ENCODE measurements at places on chromosomes 11 and 22.

GRCh38 chr11:134399293-134399654, 12.8 kb downstream of the B3GAT1 start:
- DNase-seq = no peak

GRCh38 chr11:31355131-31355530, 14.4 kb downstream of the DCDC1 start:
- no peak for DNase-seq

DNA sequence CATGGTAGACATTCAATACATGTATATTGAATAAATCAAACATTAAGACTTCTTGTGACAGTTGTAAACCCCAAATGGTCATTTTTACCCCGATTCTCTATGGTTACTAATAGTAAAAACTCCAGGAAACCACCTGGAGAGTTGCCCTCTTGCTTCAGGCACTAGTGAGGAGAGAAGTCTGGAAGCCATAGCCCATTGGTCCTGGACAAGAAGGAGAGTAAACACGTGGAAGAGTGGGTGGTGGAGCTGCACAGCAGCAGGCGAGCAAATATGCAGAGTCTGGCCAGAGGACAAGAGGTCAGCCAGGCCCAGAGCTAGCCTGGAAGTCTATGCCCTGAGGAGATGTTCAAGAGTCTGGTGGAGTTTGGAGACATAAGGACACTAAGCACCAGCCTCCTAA, 17.7 kb downstream of the DCHS1 start:
- no peak for DNase-seq

DNA sequence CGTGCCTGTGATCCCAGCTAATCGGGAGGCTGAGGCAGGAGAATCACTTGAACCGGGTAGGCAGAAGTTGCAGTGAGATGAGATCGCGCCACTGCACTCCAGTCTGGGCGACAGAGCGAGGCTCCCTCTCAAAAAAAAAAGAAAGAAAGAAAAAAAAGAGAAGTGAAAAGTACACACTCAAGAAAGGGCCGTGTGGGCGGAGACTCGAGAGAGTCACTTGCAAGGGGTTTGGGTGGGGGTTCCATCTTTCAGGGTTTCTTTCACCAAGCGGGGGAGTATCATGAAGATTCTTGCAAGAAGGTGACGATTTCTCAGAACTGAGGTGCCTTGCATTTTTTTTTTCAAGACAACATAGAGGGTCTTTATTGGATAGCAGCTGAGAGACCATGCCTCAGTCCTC, 4.0 kb upstream of the IFITM5 start:
- DNase-seq = no peak

All from activated naive CD4-positive, alpha-beta T cell treated with anti-CD3 and anti-CD28 coated beads, Interleukin-2, amount 50 U/mL, for 72 hours (primary cell).